ENCODE measurements at places on chromosomes 6 and 20. TPM values are rescaled to one million over a fixed set of nuclear protein-coding genes. Genes with fewer than 3 reads are reported as not detected.

The SLC17A2 gene
- not detected for total RNA-seq

The DEFB124 gene
- not detected for total RNA-seq

The FNDC1 gene
- not detected for total RNA-seq

The BEND6 gene
- not detected for total RNA-seq

The RBPJL gene
- total RNA-seq, result not detected

The ZBTB46 gene
- 0.72 TPM for total RNA-seq

DNA sequence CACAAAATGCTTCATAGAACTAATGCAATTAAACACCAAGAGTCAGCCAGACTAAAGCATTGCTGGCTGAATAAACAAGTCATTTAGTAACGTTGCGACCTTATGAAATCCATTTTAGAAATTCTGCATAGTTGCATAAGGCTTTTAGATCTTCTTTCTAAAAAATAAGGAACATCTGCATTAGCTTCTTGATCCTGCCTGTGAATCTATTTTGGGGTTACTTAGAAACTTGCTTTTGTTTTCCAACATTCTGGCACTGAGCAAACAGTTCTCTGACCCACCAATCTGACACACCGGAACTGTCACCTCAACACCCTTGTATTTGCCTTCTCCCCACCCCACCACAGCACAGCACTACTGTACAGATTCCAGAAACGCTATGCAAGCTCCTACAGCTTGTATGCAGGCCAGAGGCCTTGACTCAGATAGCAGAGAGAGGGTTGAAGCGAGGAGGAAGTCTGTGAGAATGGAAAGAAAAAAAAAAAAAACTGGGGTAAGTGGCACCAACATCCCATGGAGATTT, 55.0 kb downstream of the KIF13A start:
- no peak for DNase-seq

- DNase-seq, result no peak
These were observed 71.7 kb downstream of the ATP9A start for GRCh38 chr20:51696304-51697071.

GRCh38 chr20:57205606-57206219, 60.7 kb downstream of the BMP7 start:
- no peak for DNase-seq

DNA sequence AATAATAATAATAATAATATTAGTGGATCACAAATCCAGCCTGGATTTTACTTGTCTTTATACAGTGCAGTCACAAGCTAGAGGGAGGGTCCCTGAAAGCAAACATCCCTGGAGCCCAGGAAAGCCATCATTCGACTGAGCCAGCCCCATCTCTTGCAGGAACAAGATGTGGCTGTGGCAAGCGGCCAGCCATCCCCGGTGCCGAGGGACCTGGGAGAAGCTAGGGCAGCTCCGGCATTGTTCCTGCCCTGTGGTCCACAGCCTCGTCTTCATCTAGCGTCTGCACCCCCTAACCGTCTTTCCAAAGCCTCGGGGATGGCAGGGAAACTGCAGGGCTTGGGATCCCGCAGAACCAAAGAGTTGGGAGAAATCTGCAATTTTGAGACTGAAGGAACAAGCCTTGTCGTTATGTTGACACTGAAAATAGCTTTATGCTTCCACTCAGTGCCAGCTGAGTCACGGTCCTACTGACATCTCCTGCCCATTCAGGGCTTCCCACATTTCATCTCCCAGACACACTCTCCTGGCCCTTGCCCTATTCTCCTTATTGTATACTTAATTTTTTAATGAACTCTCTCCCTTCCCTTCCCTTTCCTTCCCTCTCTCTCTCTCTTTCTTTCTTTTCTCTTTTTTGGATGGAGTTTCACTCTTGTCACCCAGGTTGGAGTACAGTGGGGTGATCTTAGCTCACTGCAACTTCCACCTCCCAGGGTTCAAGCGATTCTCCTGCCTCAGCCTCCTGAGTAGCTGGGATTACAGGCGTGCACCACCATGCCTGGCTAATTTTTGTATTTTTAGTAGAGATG, 62.5 kb upstream of the ZNFX1 start:
- DNase-seq, result no peak

DNA sequence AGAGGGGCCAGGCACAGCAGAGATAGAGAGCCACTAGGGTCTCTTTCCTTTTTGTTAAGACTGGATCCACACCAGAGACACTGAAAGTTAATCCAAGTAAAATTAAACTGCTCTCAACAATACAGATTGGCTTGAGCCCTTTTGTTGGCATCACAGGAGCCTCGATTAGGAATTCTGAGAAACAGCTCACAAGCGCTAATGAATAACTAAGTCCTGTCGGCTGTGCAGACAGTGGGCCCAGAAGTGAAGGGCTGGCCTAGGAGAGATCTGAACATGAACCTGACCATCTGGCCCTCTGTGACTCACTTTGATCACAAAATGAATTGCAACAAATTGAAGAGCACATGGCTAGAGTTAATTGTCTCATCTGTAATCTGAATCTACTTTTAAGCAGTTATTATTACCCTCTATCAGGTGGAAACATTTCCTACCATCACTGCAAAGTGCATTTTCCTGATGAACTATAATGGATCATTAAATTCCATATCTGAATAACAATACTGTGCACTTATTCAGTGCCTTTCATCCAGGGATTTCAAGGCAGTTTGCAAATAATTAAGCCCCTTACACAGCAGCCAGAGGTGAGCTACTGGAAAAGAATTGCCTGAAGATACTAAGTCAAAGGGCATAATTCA, 3.2 kb downstream of the BACH2 start:
- no peak for DNase-seq

DNA sequence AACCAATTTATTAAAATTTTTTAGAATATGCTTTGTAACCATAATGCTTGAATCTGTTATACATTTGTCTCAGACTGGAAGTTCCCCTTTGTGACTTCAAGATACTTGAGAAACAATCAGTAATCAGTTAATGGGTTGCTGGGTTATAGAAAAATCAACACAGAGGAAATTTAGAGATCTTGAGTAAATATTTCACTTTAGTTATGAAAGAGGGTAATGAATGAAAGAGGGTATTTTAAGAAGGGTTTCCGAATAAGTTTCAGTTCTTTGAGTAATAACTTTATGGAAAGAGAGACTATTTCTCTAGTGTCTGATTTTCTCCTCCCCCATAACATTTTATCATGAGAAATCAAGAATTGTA, 21.4 kb downstream of the ZFAND3 start:
- DNase-seq, result no peak

DNA sequence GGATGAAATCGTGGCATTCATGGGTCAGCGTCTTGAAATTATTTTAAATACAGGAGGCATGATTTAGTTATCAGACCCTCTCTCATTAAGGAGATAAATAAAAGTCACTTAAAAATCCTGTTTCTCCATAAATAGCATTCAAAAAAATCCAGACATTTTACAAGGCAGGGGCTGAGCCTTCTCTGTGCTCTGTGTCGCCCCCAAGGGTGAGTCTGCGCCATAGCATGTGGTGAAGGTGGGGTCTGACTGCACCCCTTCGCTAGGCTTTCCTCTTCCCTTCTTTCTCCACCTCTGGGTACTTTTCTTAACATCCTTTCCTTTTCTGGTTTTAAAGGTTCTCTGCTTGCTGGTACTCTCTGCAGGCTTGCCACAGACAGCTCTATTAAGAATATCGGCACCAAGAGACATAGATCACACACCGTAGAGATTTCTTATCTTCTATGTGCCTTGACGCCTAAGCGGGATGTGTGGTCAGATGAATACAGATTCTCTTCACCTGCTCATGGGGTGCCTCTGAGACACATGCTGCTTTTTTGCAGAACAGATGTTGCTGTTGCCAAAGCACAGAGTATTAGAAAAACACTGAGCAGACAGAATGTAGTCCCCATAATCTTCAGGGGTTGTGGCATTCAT, 20.1 kb upstream of the FAM209A start:
- DNase-seq, result no peak

- no peak for DNase-seq
These were observed 33.5 kb upstream of the MCM3 start for GRCh38 chr6:52317841-52318581.

GRCh38 chr6:134980846-134981245, 30.9 kb upstream of the ALDH8A1 start:
- no peak for DNase-seq
